ENCODE measurements at places on chromosomes 3 and 15. TPM values are rescaled to one million over a fixed set of nuclear protein-coding genes. Genes with fewer than 3 reads are reported as not detected.

GRCh38 chr15:75694241-75695182, 18.1 kb downstream of the CSPG4 start:
- DNase-seq, result peak; percentile 87

- no peak for DNase-seq
Observed at GRCh38 chr15:99943466-99943865, 210.2 kb upstream of the LYSMD4 start.

DNA sequence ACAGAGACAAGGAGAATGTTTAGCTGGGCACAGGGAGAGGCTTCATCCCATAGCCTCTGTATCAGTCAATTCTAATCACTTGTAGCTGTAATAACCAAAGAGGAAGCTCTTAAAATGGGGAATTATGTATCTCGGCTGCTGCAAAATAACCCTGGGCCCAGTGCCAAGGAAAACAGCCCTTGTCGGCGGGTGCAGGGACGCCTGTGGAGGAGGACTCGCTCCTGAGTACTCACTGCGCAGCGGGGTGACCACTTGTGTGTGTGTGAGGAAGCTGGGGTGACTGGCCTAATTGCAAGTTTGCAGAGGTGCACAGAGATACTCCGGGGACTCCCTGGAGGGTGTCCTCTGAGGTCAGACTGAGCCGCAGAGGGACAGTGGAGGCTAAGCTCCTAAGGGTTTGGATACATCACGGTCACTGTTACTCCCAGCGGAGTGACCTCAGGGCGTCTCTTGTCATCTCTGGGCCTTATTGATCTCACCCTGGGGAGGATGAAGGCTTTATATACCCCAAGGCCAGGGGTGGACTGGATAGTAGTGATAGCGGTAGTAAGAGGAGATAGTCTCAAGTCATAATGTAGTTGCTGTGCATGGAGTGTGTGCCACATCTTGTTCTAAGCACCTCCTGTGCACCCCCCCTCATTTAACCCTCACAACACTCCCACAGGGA, 37.2 kb downstream of the SLC6A6 start:
- peak; percentile 78 for DNase-seq

Gene NT5DC2
- total RNA-seq, result 76.6 TPM

Gene IRAK2
- total RNA-seq, result 1.5 TPM

Gene SPATA12
- total RNA-seq, result 0.10 TPM
